ENCODE measurements at places on chromosomes 5 and 9.

DNA sequence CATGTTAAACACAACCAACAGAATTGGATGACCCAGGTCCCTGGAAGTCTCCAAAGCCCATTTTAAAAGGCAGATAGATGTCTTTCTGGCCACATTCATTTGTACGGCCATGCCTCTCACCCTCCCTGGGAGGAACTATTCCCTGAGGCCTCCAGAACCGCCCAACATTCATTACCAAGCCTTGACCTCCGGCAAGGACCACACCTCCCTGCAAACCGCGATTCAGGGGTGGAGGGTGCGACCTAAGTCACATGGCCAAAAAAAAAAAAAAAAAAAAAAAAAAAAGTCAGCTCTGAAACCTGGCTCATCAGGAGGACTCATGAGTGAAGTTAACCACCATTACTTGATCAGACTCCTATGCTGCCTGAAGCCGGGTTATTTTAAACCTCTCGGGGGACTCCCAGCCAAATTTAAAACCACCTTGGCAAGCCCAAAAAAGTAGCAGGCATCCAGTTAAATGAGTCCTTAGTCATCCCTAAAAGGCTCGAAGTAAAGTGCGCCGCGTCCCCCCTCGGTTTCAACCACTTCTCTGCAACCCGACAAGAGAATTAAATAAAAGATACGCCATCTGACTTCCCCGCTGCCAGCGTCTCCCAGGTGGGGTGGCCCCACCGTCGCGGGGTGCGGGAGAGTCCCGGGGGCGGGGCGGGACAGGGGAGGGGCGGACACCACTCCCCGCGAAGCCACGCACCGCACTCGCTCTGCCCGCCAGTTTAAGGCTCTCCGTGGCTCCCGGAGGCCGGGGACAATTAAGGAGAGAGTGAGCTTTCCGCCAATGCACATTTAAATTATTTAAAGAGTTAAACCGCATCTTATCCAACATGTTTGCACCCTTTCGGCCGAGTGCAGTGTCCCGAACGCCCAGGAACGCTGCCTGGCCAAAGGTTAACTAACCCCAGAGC is 2.3 kb downstream of the KLF9 start:
- DNase-seq: peak; percentile 33

GRCh38 chr5:73625944-73626811 is at the start of gene ARHGEF28:
ARHGEF28 (plus strand) TSS chr5:73626196; CDS start chr5:73684852, 58,656 bp downstream.
- peak; percentile 37 for DNase-seq

DNA sequence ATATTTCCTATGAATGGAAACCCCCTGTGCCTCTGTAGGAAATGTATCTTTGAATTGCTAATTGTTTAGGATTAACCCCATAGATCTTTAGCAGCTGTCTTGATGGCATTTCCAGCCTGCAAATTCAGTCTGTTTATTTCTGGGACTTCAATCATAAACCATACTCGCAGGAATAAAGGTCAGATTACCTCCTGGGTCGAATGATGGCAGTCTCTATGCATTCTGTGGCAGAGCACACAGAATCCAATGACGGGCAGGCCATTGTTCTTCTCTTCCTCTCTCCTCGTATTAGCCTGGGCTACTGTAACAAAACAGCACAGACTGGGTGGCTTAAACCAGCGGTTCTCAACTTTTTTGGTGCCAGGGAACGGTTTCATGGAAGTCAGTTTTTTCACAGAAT is 199.9 kb downstream of the PCSK5 start:
- DNase-seq: no peak

- no peak for DNase-seq
Measured at GRCh38 chr5:6719896-6720560, 6.8 kb downstream of the TENT4A start.

DNA sequence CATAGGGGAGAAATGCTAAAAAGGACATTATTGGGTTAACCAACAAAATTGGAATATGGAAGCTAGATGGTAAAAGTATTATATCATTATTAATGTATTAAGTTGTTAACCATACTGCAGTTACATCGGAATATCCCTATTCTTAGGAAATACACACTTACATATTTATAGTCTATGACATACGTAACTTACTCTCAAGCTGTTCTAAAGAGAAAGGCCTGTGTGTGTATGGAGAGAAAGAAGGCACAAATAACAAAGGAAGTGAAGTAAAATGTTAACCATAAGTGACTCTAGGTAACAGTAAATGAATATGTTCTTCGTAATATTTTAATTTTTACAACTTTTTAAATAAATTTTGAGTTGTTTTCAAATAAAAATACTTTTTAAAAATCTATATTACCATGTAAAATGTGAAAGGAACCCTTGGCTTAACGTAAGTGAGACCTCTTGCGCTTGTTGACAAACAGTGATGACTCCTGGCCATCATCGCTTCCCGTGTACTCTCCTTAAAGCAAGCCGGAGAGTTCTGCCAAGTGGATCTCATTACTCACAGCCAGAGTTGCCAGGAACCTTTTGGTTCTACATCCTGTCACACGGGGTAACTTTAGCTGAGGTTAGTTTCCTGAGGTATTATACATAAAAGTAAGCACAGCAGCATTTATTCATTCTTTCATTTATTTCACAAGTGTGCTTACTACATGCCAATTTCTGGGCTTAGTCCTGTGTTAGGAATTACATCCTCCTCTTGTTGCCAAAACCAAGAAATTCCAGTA is 165.4 kb downstream of the EPB41L4A start:
- DNase-seq: no peak

GRCh38 chr5:32304622-32305021 is 8.1 kb downstream of the MTMR12 start:
- no peak for DNase-seq

- no peak for DNase-seq
Measured at GRCh38 chr5:144832416-144832815, 661.7 kb downstream of the KCTD16 start.

DNA sequence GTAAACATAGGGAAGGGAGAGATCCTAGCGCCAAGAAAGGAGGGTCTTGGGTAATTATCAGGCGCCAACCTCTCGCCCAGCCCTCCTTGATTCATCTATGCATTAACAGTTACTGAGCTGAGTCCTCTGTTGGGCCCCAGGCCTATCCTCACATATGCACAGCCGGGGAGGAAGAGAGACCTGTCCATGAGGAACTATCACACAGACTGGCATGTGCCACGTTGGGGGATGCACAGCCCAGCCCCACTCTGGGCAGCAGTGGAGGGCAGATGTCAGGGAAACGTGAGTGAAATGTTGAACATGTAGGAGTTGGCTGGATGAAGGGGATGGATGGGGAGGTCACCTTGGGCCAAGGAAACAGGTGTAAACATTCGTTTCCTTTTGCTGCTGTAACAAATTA is 18.8 kb upstream of the ENHO start:
- DNase-seq: no peak

DNA sequence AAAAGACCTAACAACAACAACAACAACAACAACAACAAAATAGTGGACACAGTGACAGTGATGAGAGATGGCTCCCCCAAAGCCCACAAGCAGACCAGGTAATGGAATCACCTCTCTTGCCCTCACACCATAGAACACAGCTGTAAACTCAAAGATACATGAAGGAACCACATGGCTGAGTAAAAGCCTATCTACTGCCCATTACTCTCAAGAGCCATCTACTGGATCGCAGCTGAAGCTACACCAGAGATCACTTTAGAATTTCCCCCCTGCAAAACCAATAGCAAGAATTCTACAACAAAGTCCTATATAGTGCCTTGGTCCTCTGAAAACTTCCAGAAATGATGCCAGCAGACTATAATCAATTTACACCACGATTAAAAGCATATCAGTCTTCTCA is 1537.6 kb upstream of the CDH9 start:
- no peak for DNase-seq

DNA sequence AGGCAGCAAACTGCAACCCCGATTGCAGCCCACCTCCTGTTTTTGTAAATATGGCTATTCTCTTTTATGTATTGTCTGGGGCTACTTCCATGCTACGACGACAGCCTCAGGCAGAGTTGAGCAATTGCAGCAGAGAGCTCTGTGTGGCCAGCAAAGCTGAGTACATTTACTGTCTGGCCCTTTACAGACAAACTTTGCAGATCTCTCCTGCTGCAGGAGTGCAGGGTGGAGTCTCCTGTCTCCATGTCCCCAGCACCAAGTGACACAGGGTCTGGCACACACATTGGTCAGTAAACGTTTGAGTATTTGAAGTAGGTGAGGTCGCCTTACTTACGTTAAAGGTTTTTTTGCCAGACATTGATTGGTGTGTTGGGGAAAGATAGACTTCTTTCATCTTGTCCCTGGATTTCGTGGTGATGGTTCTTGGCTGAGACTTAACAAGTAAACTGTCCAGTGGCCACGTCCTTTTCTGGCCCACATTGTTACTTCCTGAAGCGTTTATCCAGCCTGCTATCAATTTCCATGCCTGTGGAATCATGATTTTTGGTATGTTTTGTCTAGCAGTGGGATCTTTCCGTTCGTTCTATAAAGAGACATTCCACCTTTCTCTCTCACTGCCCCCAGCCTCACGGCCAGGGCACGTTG is 27.2 kb downstream of the PRRC2B start:
- DNase-seq: no peak

- no peak for DNase-seq
Measured at GRCh38 chr5:180411948-180412347, 58.8 kb upstream of the GFPT2 start.

DNA sequence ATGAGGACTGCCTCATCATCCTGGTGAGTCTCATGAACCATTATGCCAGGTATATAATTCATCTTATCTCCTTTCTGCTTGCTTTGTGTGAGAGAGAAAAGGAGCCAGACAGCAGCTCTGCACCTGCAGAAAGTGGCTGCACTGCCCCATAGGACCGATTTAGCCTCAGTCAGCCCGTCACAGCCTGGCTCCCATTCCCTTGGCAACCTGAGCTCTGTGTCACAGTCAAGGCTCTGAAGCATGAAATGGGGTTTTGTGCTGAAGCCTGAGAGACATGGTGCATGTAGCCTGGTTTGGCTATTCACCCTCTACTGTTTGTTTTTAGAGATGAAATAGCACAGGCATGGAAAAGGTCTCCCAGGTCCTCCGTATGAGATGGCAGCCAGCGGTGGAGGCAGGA is 198.3 kb downstream of the KCTD16 start:
- no peak for DNase-seq

DNA sequence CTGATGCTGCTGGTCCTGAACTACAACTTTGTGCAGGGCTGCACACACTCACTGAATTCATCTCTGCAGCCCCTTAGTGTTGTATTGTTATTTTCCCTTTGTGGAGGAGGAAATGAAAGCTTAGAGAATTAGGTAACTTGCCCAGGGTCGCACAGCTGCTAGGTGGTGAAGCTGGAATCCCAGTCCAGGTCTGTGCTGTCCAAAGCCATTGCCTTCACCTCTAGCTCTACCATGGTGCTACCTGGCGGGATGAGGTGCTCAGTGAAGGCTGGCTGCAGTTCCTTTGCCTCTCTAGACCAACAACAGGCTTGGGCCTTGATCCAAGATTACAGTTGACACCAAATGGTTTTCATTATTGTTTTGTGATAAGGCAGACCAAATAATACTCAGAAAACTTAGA is 177.8 kb upstream of the PITX1 start:
- no peak for DNase-seq

GRCh38 chr5:151580858-151581257 is 10.3 kb downstream of the FAT2 start:
- DNase-seq: no peak

DNA sequence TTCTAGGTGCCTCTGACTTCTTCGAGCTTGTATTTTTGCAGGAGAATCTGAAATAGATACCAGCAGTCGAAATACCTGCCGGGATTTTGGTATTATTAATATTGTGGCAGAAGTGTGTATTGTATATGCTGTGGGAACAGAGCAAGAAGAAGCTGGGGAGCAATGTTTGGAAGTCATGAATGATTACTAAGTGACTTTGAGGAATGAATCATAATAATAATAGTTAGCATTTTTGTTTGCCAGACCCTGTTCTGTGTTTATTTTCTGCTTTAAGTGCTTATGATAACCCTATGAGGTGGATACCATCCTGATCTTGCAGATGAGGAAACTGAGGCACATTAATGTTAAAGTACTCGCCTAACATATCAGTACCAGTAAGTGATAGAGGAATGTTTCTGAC is 32.4 kb downstream of the RAB24 start:
- DNase-seq: no peak

- no peak for DNase-seq
Measured at GRCh38 chr5:78895616-78896015, 89.5 kb downstream of the ARSB start.

GRCh38 chr5:99600952-99601351 is 672.1 kb upstream of the CHD1 start:
- DNase-seq: no peak

GRCh38 chr9:121009650-121010049 is 40.4 kb downstream of the C5 start:
- DNase-seq: no peak

DNA sequence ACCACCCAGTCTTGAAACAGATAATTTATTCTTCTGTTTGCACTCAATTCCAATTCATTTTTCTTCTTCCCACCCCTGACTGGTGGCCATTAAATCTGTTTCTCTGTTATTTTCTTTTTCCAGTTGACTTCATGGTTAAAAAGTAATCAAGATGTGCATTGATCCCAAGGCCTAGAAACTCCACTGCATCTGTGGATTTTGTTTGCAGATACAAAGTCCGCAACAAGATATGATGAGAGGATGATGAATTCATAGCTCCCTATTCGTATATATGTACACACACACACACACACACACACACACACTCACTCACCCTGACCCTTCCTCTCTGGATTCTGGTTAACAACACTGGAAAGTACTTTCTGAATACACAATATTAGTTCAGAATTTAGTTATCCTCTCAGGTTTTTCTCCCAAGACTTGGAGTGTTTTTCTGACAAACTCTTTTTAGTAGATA is 52.4 kb downstream of the CD180 start:
- no peak for DNase-seq

- DNase-seq: no peak
Measured at GRCh38 chr9:98255061-98255577, 330 bp downstream of the TBC1D2 start.

- no peak for DNase-seq
Measured at GRCh38 chr9:107175816-107176435, 107.2 kb upstream of the RAD23B start.

GRCh38 chr9:122930541-122931225 is 629 bp downstream of the ZBTB26 start:
- no peak for DNase-seq

GRCh38 chr5:14590949-14591348 is 9.4 kb downstream of the OTULINL start:
- DNase-seq: no peak

DNA sequence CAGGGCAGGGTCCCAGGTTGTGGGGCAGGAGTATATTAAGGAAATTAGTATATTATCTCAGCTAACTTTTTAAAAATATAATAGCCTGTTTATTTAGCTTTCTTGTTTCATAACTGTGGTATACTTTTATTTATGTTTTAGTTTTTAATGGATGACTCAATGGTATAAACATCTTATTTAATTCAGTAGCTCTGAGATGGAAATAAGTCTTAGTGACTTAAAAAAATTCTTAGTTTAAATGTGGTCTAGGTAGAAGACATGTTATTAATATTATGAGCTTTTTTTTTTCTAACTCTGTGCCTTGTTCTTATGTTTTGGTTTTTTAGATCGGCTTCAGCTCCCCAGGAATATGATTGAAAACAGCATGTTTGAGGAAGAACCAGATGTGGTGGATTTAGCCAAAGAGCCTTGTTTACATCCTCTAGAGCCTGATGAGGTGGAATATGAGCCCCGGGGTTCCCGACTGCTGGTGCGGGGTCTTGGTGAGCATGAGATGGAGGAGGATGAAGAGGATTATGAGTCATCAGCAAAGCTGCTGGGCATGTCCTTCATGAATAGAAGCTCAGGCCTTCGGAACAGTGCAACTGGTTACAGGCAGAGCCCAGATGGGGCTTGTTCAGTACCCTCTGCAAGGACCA is 43.1 kb downstream of the LNPEP start:
- DNase-seq: no peak

- no peak for DNase-seq
Measured at GRCh38 chr9:75962013-75962661, 71.7 kb downstream of the PCSK5 start.

GRCh38 chr9:4491626-4491975 is 1.3 kb downstream of the SLC1A1 start:
- no peak for DNase-seq
